Activated CD4-positive, alpha-beta T cell treated with anti-CD3 and anti-CD28 coated beads, Interleukin-2, Interleukin-4, amounts not matched to agents 100 ng/mL and 50 ng/mL, durations not matched to agents 16 hours and 8 hours (primary cell): ENCODE measurements at places on chromosomes 5 and 9.
A peak's percentile ranks its signal among the peaks of the same experiment; 100 is the strongest.

GRCh38 chr9:94867842-94868312, 141.4 kb downstream of the AOPEP start:
- no peak for DNase-seq

GRCh38 chr9:37949576-37949975, 45.6 kb upstream of the SLC25A51 start:
- no peak for DNase-seq

- no peak for DNase-seq
These were observed 1.3 kb downstream of the GNG10 start for GRCh38 chr9:111662576-111663300.

- no peak for DNase-seq
These were observed 127.5 kb downstream of the RFK start for GRCh38 chr9:76266649-76267283.

- DNase-seq: no peak
These were observed 183.2 kb downstream of the AUH start for GRCh38 chr9:91178281-91179236.

GRCh38 chr5:97544678-97545077, 361.6 kb upstream of the RIOK2 start:
- no peak for DNase-seq

- peak; percentile 13 for DNase-seq
These were observed 3.9 kb downstream of the CDKN2B start for GRCh38 chr9:22005021-22005701.

DNA sequence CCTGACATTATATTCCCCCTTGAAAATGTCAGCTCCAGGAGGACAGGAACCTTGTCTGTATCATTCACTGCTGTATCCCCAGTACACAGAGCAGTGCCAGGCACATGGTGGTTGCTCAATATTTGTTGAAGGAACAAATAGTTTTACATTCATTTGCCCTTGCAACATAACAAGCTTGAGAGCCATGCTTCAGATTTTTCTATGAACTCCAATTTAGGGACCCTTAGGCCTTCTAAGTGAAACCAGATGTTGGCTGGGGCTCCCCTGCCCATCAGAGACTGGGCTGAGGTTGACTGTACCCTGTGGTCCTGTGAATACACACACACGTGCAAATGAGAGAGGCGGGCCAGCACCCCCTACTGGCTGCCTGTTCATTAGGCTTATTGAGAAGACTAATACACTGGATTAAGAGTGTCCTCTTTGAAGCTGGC, 214.9 kb upstream of the WWC1 start:
- DNase-seq: no peak

DNA sequence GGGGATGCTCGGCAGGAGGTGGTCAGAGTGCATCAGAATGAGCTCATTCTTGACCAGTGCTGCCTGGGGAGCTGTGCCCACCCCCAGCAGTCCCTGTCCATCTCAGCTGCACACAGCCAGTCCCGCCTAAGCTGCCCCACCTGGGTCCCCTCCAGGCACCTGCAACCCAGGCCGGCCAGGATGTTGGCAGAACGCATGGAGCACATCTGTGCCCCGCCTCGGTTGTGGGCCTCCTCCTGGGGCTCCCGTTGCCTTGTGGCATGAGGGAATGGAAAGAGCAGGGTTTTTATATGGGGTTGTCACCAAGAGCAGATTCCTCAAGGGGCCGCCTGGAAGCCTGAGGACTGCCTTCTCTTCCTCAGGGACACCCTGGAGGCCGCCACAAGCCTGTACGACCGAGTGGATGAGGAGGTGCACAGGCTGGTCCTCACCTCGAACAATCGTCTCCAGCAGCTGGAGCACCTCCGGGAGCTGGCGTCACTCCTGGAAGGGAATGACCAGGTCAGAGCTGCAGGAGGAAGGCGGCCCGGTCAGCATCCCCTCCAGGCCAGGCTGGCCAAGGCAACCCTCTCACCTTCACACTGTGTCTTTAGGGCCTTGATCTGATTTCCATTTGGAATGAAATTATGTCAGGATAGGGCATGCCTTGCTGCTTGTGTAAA, 34.8 kb upstream of the LRRC14B start:
- no peak for DNase-seq
